ENCODE measurements at places on chromosomes 1 and 21. TPM values are rescaled to one million over a fixed set of nuclear protein-coding genes. Genes with fewer than 3 reads are reported as not detected.

- DNase-seq, result no peak
These were observed 85.0 kb downstream of the RGS21 start for GRCh38 chr1:192401825-192402224.

DNA sequence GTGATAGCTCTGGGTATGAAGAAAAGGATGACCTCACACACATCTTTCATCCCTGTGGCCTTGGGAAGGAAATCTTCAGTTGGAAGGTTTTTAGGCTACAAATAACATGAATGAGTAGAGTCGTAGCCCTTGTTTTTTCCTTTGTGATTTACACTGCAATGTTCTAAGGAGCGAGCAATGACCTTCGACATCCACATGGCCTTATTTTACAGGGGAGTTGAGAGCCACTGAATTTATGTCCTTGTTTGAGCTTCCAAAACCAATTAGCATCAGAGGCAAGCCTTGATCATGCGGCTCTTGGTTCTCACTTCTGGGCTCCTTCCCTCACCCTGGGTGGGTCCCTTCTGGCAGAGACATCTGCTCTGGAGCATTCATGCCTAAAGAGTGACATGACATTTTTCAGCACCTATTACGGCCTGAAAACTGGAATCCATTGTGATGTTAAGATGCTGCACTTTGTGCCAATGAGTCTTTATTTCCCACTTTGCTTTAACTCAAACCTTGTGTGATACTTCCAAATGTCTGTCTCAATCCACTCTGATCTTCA lies 70.5 kb upstream of the RUNX1 start:
- DNase-seq, result no peak

DNA sequence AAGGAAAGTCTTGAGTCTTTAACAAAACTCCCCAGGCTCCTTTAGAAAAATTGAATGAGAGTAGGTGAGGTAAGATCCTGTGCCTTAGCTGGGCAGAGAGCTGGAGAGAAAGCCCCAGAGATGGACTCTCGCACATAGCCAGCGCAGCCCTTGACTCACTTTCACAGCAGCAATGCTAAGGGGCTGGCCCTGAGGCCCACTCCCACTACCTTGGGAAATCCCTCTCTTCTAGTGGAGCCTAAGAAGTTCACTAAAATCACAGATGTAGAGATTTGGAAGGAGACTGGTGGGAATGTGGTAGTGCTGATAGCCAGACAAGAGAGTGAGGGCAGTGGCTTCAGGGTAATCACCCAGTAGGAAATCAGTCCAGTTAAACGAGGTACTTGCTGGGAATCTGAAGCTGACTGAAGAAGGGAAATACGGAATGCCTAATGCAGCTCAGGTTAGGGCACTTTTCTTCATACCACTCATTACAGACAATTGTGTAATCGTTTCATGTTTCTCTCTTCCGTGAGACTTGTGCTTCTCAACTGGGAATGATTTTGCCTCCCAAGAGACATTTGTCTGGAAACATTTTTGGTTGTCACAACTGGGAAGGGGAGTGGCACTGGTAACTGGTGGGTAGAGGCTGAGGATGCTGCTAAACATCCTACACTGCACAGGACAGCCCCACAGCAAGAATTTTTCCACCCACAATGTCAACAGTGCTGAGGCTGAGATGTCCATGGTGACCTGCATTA lies 42.4 kb upstream of the LRRC8C start:
- no peak for DNase-seq

- DNase-seq, result peak; percentile 81
These were observed 779 bp downstream of the SON start for GRCh38 chr21:33543505-33544129.

CRP gene
- not detected for total RNA-seq
